Stimulated activated CD8-positive, alpha-beta memory T cell treated with anti-CD3 and anti-CD28 coated beads, Interleukin-12 subunit alpha, Interleukin-12 subunit beta, amount 100 ng/mL, for 4 hours (primary cell): ENCODE measurements at places on chromosomes 5 and 9.

DNA sequence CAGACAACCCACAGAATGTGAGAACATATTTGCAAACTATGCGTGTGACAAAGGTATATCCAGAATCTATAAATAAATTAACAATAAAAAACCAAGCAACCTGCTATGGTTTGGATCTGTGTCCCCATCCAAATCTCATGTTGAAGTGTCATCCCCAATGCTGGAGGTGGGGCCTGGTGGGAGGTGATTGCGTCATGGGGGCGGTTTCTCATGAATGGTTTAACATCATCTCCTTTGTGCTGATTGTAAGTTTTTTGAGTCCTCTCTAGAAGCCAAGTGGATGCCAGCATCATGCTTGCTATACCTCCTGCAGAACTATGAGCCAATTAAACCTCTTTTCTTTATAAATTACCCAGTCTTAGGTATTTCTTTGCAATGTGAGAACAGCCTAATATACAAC lies 335.4 kb downstream of the MAN2A1 start:
- no peak for DNase-seq

- DNase-seq: no peak
Measured at GRCh38 chr5:81626524-81626923, 124.4 kb downstream of the SSBP2 start.

GRCh38 chr5:62212648-62213047 lies 93.4 kb upstream of the KIF2A start:
- DNase-seq: no peak

- no peak for DNase-seq
Measured at GRCh38 chr5:73214996-73215395, 42.0 kb downstream of the TMEM174 start.

GRCh38 chr5:179288809-179289185 lies 56.5 kb downstream of the ADAMTS2 start:
- DNase-seq: no peak

DNA sequence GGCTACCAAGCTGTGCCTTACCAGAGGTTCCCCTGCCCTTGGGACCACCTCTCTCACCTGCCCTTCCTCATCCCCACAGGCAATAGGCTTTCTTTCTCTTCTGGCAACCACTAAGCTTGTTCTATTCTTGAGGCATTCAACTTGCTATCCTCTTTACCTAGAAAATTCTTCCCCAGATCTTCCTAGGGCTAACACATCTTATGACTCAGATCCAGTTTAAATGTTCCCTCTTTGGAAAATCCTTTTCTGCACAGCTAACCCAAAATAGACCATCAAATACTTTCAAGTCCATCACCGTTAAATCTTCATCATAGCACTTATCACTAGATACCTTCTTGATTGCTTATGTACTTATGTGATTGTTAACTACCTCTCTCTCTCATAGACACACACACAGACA lies 93.7 kb downstream of the ENC1 start:
- DNase-seq: no peak

- no peak for DNase-seq
Measured at GRCh38 chr5:78908173-78909061, 76.7 kb downstream of the ARSB start.

DNA sequence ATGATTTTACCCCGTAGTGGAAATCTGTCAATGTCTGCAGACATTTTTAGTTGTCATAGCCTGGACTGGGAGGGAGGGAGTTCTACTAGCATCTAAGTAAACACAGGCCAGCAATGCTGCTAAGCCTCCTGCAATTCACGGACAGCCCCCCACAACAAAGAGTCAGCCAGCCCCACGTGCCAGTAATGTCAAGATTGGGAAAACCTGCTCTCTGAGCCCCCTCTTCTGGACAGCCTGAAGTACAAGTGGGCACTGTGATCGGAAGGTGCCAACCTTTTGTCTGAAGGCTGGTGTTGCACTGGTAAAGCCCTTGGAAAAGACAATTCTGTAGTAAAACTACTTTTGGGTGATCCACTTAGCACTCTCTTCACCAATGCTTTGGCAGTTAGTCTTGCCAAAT lies 154.5 kb downstream of the TARS1 start:
- no peak for DNase-seq

DNA sequence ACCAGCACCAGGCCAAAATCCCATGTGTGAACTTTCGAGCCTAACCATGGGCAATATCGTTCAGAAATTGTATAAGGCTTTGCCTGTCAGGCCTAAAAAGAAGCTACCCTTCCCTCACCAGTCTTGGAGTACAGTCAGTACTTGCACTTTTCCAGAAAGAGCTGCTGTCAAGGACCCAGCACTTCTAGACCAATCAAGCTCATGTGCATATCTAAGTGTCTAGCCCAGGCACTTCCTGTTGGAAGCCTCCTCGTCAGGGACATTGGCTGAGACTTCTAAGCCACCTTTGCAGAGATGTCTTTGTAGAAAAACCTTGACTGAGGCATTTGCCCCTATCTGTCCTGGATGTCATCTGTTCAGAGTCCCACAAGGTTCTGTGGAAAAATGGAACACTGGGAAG lies 1930.5 kb downstream of the EFNA5 start:
- no peak for DNase-seq

GRCh38 chr5:53819482-53819881 lies 259.0 kb downstream of the NDUFS4 start:
- DNase-seq: no peak

DNA sequence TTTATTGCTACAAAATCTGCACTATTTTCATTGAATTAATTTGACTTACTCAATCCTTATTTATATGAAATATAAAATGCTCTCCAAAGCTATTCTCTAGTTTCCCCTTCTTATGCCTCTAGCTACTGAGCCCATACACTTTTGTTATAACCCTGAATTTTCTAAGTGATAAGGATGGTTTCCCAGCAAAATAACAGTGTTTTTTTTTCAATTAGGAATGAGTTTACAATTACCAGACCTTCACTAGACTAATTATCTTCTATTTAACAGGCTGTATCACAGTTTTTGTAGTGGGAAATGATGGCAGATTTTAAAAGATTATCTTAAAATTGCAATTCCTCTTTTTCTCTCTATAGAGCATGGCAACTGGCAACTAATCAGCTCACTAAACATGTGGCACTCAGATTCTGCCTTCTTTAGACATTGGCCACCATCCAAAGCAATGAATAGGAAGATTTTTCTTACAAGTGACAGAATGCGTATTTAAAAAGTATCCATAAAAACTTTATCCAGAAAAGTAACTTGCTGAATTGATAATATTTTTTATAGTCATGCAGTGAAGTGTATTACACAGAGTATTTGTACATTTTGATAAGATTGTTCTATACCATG lies 585.7 kb upstream of the ZNF608 start:
- DNase-seq: no peak

- no peak for DNase-seq
Measured at GRCh38 chr5:11619339-11620024, 284.8 kb downstream of the CTNND2 start.

DNA sequence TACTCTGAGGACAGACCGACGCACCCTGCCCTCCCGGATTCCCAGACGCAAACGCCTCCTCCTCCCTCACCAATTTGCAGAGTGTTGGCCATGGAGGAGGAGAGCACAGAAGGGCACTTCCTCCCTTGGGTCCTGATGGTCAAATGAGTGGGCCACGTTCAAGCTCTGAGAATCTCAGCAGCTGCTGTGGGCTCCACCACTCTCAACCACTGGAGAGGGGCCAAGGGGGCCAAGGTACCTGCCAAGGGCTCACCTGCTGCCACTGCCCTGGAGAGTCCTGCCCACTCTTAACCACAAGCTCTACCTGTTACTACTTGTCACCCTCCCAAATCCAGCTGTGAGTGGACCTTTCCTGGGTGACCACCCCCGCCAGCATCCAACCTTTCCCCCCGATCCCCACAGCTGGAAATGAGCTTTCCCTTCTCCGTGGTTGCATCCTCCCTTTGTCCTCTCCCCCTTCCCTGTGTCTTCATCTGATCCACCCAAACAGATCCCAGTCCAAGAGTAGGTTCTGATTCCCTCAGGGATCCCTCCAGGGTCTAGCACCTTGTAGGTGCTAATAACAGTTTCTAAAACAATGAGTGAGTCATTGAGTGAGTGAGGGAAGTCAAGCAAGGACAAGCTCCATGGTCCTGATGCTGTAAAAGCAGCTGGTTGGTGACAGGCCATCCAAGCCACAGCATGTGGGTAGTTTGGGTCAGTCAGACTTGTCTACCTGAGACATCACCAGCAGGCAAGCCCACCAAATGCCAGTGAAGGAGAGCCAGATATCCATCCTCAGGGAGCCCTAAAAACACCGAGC lies 69.7 kb downstream of the FAM114A2 start:
- DNase-seq: no peak
